Activated naive CD4-positive, alpha-beta T cell treated with Interleukin-2 at 50 U/mL for 16 hours (primary cell): ENCODE measurements at places on chromosomes 11 and 22.

- DNase-seq = peak; percentile 45
These were observed 15.4 kb downstream of the BAD start for GRCh38 chr11:64268893-64269539.

GRCh38 chr22:28259774-28260312 is 340.8 kb upstream of the PITPNB start:
- no peak for DNase-seq

DNA sequence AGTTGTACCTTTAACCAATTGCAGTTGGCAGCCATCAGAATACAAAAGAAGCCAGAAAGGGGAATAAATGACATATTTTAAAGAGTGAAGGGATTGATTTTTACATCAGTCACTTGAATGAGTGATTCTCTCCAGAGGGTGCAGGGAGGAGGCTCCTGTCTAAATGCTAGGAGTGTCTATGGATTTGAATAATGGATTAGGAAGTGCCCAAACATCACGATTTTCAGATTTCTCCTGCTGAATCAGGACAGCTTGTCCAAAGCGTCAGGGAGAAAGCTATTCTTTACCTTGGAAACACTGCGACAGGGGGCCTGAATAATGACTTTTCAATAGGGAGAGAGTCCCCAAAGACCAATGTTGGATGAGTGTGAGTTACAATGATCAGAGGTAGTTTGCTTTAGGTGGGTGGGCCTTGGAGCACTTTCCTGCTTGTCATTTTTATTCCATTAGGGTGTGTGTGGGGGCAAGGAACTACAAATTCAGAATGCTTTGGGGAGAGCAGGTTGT is 735.5 kb downstream of the KCNA4 start:
- no peak for DNase-seq

- no peak for DNase-seq
These were observed 76.9 kb downstream of the PACS1 start for GRCh38 chr11:66146940-66147339.

DNA sequence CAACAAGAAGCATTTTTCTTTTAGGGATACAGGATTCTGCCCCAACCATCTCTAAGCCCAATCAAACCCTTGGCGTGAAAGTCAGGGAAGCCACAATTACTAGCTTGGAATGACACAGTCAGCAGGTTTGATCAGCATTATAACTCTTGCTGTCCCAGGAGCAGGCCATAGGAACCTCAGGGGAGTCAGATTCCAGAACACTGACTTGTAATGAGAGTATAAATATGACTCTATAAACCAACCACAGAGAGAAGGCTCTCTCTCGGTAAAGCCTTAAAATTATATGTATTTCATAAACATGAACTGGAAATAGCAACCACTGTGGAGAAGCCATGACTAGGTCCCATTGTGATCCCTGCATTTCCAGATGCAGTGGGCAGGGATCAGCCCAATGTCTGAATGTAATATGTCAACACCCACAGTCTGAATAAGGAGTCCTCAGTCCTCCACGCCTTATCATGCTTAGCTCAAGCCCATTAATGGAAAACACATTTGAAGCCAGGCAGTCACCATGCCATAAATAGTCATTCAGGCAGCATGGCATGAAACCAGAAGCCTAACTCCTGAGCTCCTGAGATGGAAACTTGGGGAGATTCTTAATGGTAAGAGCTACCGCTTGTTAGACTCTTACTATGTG is 99.1 kb upstream of the MTNR1B start:
- no peak for DNase-seq

DNA sequence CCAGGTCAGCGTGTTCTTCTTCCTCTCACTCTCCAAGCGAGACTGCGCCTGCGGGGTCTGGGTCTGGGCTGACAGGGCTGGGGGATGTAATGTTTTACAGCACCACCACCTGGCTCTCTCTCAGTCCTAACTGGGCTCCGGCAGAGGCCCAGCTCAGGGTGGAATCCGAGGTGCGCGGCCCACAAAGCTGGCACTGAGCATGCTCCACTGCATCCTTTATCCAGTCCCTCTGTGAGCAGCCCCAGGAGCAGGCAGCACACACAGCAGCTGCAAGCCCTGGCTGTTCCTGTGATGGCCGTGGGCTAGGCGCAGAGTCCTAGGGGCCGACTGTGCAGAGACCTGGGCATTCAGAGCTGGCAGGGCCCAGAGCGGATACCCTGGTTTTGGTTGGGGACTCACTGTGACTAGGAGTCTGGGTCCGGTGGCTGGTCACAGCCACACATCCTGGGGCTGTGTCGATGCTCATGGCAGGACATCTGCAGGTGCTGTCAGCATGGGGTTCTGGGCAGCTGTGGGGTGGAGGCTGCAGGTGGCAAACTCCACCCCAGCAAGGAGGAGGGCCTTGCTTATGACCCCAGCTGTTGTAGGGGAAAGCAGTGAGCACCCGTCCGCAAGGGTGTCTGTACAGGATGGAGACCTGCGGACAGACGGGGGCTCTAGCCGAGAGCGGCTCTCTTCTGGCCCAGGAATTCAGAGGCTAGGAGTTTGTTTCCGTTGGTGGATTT is 4.0 kb downstream of the LRRC75B start:
- DNase-seq = no peak

- DNase-seq = no peak
These were observed 173.2 kb downstream of the MN1 start for GRCh38 chr22:27628341-27628740.

GRCh38 chr22:42412744-42413333 is 19.4 kb downstream of the NFAM1 start:
- DNase-seq = no peak

- DNase-seq = no peak
These were observed 64.7 kb downstream of the TSPAN18 start for GRCh38 chr11:44791316-44791925.

DNA sequence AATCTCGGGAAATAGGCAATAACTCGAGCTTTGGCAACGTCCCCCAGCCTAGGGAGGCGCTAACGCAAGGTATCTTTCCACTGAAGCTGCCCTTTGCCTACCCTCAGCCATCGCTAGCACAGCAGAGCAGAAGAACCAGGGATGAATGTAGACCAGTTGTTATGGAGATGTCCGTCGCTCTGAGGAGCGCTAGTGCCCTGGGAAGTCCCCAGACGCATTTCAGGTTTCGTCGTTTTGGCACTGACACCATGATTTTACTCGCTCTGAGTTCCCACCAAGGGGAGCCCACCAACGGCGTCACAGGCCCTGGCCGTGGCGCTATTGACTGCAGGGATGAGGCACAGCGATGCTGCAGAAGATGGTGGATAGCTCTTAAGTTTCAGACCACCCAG is 22.7 kb upstream of the BDNF start:
- no peak for DNase-seq

DNA sequence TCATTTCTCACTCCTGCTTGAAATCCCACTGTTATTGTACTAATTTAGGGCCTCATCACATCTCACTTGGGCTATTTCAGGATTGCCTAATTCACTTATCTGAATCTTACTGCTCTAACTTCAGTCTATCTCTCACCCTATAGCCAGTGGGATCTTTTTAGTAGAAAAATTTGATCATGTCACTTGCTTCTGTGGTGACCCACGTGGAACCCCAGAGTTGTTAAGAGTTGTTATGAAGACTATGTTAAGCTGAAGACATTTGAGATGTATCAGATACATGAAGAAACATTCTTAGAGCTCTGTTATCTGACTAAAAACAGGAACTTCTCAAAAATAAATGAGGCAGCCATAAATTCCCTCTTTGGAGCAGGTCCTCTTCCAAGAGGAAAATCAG is 1375.6 kb upstream of the TENM4 start:
- DNase-seq = no peak

GRCh38 chr22:23470811-23471389 is 109.2 kb downstream of the IGLL1 start:
- DNase-seq = no peak

DNA sequence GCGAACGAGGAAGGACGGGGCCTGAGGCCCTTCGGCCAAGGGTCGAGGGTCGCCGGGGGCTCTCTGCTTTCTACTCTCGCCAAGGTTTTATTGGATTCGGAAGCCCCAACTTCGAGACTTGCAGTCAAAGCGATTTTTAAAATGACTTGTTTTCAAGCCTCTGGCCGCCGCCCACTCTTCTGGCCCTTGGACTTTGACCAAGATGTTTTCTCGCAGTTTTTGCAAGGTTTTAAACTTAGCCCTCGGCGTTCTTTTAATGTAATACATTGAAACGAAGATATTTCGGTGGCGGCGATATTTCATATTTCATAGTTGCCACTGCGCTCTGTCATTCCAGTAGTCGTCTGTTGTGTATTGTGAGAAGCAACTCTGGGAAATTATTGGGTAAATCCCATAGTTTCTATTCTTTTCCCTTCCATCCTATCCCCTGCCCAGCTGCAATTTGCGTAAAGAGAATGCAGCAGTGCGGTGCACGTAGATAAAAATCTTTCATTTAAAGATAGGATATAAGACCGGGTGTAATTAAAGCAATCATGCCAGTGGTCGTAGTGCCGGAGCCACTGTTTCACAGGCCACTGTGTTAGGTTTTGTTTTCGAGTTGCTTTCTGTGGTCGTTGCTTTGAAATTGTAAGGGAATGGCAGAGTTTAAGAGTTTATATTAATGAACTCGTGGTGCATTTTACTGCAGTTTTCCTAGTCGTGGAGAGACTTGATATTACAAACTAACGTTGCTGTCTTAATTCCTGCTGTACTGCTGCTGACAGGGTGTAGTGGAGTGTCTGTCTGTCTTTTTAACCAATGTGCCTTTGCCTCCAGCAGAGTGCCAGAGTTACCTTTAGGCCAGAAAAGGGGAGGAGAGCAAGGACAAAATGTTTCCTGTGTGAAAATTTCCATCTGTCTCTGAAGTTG is 702 bp downstream of the BIRC2 start:
- no peak for DNase-seq

DNA sequence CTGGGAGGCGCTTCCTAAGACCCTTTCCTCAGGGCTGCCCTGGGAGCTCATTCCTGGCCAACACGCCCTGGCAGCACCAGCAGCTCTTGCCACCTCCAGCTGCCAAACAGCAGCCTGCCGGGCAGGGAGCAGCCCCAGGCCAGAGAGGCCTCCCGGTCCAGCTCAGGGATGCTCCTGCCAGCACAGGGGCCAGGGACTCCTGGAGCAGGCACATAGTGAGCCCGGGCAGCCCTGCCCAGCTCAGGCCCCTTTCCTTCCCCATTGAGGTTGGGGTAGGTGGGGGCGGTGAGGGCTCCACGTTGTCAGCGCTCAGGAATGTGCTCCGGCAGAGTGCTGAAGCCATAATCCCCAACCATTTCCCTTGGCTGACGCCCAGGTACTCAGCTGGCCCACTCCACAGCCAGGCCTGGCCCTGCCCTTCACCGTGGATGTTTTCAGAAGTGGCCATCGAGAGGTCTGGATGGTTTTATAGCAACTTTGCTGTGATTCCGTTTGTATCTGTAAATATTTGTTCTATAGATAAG is 7.6 kb downstream of the SLC39A13 start:
- no peak for DNase-seq

DNA sequence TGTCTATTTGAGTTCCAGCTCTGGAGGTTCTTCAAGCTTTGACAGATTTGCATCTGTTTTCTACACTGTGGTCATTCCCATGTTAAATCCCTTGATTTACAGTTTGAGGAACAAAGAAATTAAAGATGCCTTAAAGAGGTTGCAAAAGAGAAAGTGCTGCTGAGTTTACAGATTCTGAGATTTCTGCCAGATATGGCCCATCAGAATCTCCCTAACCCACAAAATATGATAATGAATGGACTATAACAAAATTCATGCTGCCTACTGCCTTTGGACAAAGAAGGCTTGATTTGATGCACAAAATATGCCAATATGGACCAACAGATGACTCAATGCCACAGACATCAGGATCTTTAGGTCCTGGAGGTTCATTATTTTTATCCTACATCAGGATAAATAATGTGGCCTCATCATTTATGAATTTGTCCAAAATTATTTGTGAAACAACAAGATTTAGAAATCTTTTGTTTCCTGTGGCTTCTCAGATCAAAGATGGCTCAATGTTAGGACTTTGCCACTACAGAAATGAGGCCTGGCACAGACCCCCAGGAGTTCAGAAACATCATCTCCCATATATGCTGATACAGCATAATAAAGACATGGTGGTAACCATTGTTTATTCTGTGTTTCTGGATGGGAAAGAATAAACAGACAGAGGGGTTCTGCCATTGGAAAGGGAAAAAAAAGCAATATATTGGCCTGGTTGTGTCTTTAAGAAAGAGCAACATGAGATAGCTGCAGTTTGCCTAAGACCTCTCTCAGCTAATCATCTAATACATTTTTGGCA is 6.7 kb downstream of the OR5AN1 start:
- DNase-seq = no peak

DNA sequence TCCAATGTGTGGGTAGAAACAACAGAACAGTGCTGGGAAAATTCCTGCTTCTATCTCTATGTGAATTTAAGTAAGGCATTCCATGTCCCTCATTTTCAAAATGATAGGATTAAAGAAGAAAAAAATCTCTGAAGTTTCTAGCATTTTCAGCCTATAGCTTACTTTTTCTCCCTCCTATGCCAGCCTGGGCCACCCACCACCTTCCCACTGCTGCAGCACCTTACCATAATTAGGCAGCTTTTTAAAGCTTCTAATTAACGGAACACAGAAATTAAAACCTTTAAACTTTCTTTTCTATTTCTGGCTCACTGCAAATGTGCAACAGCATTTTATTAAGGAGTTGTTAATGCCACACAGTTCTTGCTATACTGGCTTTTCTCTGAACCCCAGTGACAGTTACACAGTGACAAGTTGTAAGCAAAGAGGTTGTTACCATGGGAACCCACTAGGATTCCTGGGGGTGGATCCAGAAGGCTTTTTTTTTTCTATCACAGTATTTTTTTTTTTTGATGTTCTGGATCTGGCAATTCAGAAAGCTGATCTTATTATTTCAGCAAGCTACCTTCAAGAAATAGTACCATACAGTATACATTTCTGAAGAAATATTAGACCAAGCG is 20.2 kb downstream of the CELF1 start:
- no peak for DNase-seq

DNA sequence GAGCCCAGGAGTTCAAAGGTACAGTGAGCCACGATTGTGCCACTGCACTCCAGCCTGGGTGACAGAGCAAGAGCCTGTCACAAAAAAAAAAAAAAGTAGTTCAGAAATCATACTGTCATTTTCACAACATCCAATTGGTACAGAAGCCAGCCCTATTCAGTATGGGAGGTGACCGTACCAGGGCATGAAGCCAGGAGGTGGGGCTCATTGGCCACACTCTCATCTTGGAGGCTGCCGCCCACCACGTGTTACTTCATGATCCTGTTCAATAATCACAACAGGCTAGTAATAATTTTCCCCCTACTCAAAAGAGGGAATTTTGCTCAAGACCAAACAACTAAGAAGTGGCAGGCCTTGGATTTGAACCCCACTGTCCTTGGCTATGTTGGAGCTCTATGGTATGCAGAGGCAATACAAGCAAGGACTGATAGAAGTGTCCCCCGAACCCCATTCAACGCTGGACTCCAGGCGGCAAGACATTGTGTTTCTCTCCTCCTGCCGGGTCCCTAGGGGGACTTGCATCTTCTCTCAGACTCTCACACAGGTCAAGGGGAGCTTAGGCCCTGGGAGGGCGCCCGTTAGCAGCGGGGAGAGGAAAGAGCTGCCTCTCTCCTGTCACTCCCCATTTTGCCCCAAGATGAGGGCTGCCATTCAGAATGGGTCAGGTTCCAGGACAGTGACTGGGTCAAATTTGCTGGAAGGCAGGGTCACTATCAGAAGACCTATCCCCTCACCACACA is 40.2 kb upstream of the EMID1 start:
- no peak for DNase-seq

GRCh38 chr22:36640106-36640672 is 63.4 kb downstream of the CACNG2 start:
- no peak for DNase-seq
